ENCODE measurements at places on chromosomes 7 and 10.

- DNase-seq, result no peak
Observed at GRCh38 chr7:199483-200249, 7.3 kb downstream of the FAM20C start.

DNA sequence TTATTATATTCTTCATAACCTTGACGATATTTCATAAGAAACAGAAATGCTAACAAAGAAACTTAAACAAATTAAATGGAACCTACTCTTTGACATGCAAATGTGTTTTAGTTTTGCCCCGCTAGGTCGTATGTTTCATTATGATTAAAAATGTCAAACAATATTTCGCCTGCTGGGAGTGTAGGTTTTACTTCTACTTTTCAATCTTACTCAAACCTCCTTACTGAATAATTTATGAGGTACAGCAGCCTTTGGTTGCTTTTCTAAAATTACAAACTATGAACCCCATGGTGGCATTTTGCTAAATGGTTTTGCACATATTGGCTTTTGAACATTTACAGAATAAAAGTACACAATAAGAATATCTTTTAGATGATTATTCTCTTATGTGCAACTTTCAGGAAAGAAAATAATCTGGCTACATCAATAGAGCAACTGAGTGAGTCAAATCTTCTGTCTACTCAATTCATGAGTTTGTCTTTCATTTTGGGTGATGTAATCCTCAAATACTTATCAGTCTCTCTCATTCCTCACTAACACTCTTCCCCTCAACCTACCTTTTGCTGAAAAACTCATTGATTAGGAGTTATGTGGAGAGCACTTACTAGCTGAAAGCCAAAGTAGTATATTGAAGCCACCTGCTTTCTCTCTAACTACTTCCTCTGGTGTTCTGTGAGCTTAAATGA, 1226.4 kb downstream of the XPNPEP1 start:
- DNase-seq, result no peak

GRCh38 chr7:17654940-17655339, 285.4 kb downstream of the SNX13 start:
- DNase-seq, result no peak

GRCh38 chr10:2137549-2138174, 400.3 kb upstream of the ADARB2 start:
- no peak for DNase-seq

DNA sequence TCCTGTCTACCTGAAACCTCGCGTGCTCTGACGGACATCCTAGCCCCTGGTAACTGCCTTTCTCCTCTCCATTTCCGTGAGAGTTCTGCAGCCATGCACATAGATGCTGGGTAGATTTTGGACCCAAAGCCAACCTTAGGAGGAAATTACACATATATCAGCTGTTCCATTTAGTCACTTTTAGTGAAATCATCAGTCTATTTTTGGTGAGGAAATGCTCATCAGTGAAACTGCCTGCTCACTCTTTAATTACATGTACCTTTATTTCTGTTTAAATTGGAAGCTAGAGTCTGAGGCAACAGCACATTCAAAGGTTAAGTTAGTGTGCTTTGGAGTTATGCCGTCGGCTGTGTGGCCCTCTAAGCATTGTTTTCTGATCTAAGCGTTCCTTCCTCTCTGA, 231.3 kb downstream of the WDR37 start:
- no peak for DNase-seq

GRCh38 chr10:96919785-96920430, 87.8 kb downstream of the LCOR start:
- DNase-seq, result no peak

- no peak for DNase-seq
Observed at GRCh38 chr10:21217107-21217506, 308.4 kb downstream of the SKIDA1 start.

- no peak for DNase-seq
Observed at GRCh38 chr7:44748948-44749731, 493 bp downstream of the ZMIZ2 start.

DNA sequence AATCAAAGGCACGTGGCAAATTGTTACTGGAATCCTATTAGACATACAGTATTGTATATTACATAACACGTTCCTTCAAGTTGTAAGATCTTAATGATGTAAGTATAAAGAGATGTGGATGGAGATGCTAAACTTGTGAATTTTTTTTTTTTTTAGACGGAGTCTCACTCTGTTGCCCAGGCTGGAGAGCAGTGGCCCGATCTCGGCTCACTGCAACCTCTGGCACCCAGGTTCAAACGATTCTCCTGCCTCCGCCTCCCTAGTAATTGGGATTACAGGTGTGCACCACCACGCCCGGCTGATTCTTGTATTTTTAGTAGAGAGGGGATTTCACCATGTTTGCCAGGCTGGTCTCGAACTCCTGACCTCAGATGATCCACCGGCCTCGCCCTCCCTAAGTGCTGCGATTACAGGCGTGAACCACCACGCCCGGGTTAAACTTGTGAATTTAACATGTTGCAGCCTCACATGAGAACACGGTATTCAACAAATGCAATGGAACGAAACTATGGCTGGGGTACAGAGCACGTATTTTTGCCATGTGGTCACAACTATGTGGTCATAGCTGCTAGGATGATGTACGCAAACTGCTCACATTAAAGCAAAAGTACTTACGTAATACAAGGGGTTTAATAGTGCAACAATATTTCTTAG, 818 bp upstream of the SUPV3L1 start:
- no peak for DNase-seq

DNA sequence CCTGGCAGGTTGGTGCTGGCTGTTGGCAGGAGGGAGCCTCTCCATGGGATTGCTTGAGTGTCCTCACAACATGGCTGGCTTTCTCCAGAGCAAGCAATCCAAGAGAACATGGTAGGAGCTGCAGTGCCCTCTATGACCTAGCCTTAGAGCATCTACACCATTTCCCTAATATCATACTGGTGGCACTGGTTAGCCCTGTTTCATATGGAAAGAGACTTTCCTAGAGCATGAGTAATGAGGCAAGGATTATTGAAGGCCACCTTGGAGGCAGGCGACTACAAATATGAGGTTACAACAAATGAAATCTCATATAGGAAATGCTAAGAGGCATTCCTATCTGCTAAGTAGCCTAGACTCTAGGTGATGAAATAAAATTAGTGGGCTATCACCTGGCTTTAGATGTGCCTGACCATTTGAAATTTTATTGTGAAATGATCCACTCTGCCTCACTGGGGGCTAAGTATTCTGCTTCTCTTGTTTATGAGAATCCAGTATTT, 153.6 kb downstream of the RGS10 start:
- DNase-seq, result no peak

- no peak for DNase-seq
Observed at GRCh38 chr7:134165252-134165651, 38.1 kb downstream of the LRGUK start.

- DNase-seq, result no peak
Observed at GRCh38 chr10:95550073-95550672, 11.0 kb downstream of the SORBS1 start.

DNA sequence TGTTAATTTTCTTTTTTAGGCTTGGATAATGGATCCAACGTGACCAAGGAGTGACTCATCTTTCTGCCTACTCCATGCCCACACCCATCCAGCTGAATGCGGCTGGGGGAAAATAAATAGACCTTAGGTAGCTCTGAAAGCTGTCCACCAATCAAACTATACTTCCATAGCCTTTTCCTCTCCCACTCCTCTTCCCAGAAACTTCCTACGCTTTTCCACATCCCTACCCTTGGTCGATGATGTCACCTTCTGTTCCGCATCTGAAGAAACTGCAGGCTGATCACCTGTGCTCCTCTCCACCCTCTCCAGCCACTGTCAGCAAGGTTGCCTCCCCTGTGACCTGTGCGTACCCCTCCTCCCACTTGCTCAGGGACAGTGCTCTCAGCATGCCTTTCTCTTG, 359.8 kb upstream of the KLF6 start:
- no peak for DNase-seq

GRCh38 chr10:110335314-110336064, 30.8 kb upstream of the SMNDC1 start:
- DNase-seq, result no peak

DNA sequence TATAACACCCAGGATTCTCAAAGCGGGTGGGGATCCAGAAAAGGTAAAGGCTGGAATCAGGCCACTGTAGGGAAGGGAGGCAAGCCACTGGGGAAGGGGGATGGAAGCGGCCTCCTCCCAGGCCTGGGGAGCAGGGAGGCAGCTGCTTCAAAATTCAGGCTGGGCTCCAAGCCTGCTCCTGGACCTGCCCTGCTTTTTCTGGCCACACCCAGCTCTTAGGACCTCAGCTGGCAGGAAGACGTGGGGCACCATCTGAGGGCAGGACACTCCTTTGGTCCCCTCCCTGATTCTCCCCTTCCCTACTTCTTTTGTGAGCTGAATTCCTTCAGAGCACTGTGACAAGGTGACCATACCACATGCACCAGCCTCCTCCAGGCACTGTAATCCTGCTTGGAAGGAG, 4.6 kb upstream of the LBX1 start:
- no peak for DNase-seq

- DNase-seq, result no peak
Observed at GRCh38 chr7:3415861-3416312, 114.8 kb downstream of the SDK1 start.
